Epithelial cell of esophagus (primary cell): ENCODE measurements at places on chromosomes 3 and 15.

DNA sequence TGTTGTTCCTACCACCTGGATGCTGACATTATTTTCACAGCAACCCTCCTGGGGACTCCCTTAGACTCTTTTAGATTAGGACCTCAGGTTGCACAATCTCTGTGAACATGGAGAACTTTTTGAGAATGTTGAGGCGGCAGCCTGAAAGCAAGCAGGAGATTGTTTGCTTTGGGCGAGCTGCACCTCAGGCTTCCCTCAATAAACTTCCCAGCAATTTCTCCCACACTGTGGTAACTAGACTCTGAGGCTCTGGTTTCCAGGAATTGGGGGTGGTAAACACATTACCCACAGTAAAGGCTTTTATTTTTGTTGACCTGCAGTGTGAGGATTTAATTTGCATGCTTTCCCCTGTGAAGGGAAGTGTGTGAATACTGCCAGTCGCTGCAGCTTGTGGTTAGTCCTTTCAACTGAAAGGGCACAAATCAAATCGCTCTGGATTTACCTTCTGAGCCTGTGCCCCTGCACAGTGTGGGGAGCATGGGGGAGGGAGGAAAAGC is 35.2 kb upstream of the SIAH2 start:
- DNase-seq: no peak

DNA sequence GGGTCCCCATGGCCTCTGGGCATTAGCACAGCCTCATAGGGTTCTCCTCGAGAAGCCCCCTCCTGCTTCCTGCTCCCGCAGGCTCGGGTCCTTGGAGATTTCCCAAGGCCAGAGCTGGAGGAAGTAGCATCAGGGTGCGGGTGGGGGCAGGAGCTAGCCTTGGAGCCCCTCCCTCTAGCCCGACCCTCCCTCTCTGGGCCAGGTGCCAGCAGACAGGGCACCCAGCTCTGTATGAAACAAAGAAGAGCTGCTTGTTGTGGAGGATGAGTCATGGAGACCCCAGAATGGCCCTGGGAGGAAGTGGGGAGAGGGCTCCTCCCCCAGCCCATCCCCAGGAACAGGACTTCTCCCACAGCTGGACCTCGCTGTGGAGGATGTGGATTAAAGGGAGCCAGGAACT is 29.2 kb downstream of the EPHB3 start:
- no peak for DNase-seq

DNA sequence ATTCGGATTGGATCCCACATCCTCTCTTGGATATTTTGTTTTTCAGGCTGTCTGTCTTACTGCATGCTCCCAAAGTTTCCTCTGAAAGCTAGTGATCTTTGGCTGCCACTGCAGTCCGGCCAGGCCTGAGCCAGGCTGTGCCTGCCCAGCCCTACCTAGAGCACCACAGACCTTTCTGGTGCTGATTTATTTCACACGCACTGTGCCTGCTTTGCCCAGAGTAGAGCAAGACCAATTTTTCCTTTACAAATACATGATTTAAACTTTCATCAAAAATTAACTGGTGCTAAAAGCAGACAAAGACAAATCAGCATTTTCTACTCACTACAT is 28.0 kb upstream of the NDUFB4 start:
- DNase-seq: no peak

- no peak for DNase-seq
These were observed 8.8 kb upstream of the LRCH3 start for GRCh38 chr3:197782230-197782629.

GRCh38 chr15:78361771-78362506 is 21.8 kb downstream of the CRABP1 start:
- DNase-seq: no peak

DNA sequence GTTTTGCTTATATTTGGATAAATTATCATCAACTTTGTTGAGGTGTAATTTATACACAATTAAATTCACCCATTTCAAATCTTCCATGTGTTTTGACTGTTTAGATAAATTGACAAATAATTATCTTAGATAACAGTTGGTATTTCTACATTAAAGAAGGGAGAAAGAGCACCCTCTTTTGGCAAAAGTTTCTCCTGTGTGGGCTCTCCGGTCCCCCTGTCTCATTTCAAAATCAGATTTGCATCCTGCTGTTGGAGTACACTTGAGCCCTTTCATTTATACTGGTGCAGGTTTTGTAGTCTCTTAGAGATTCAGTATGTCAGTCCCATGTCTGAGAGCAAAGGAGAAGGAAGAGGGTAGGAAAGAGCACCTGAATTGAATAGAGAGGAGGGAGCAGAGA is 49.4 kb downstream of the NKIRAS1 start:
- no peak for DNase-seq

DNA sequence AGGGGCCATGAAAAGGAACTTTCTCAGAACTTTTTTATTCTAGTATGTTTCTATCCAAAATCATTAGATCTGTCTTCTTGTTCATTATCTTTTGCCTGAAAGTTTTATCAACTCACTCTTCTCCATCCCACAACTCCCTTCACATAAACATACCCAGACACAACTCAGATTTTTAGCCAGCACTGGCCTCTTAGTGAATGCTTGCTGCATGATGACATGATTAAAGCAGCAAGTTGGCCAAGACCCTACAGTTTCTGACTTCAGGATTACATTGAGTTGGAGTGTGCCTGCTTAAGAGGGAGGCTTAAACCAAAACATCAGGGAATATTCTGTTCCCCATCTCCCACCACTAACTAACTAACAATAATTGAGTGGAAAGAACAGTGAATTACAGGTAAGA is 38.1 kb downstream of the PLSCR2 start:
- DNase-seq: no peak

DNA sequence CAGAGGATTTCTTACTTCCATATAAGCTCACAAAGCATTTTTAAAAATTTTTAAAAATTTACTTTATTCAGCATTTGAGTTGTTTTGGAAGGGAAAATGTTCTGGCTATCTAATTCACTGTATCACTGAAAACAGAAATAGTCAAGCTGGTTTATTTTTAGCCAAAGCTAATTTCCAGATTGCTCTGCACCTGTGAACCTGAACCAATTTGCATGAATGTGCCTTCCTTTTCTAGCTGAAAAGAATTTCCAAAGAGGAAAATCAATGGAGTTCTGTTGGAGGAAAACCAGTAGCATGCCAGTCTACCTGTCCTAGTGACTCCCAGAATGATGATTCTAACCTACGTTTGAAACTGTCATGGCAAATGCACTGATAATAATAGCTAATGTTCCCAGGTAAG is 134.2 kb upstream of the LIPC start:
- no peak for DNase-seq

GRCh38 chr3:13896473-13897154 is 16.7 kb upstream of the WNT7A start:
- peak; percentile 88 for DNase-seq

- DNase-seq: no peak
These were observed 4.0 kb downstream of the SCAANT1 start for GRCh38 chr3:63908081-63908736.

GRCh38 chr3:39519103-39519502 is 51.6 kb downstream of the MOBP start:
- DNase-seq: no peak

- DNase-seq: no peak
These were observed 17.1 kb upstream of the CSRNP1 start for GRCh38 chr3:39170461-39170860.

- peak; percentile 67 for DNase-seq
These were observed 50.0 kb upstream of the GSK3B start for GRCh38 chr3:120144267-120144666.

- peak; percentile 20 for DNase-seq
These were observed 615 bp downstream of the HES1 start for GRCh38 chr3:194136519-194137007.

DNA sequence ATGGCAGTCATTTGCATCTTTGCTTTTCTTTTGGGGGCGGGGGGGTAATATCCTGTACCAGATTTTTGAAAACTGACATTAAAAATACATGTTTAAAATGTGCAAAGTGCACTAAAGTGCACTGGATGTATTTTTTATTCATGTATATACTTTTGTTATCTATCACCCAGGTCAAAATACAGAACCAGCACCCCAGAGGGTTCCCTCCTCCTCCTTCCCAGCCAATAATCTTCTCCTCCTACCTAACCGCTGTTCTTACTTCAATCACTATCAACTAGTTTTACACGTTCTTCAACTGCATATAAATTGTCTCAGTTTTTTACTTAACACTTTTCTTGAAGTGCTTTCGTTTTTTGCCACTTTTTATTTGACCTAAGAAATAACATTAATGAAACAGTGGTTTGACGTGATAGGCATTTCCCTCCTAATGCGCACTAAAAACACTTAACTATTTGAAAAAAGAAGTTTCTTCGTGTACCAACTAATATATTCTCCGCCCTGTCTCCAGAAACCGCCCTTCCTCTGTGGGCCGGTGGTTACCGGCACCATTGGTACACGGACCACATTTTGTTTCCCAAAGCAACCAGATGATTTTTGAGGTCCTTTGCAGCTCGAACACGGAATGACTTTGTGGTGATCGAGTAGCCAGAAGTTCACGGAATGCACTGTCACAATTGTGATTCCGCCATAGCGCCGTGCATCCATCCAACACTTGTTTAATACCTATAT is 836 bp upstream of the AKAP13 start:
- DNase-seq: no peak

DNA sequence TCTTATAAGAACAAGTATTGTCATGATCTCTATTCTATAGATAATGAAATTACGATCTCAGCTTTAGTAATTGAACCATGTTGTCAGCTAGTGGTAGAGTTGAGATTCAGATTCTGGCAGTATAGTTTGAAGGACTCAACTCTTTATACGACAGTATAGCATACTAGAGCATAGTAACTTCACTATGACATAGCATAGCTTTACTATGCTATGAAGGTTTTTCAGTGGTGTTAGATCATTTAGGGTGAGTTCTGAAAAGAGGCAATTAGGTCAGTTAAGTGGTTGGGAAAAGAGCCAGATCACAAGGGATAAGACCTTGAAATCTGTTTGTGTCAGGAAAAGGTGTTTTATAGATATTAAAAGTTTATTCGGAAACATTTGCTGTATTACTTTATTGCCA is 8.1 kb downstream of the STX19 start:
- no peak for DNase-seq

DNA sequence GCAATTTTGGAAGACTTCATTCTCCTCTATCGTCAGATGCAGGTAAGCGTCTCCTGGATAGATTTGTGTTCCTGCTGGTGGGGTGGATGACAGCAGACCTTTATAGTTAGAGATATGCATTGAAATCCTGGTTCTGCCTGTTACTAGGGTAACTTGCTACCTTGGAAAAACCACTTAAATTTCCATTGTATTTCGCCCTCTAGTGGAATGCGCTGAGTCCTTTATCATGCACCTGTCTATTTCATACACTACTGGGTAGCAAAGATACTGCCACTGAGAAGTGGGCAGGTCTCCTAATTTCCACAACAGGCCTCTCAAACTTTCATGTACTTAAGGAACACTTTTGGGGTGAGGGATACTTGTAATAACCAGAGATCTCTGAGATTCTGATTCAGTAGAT is 209.5 kb upstream of the SUCLG2 start:
- DNase-seq: peak; percentile 18

DNA sequence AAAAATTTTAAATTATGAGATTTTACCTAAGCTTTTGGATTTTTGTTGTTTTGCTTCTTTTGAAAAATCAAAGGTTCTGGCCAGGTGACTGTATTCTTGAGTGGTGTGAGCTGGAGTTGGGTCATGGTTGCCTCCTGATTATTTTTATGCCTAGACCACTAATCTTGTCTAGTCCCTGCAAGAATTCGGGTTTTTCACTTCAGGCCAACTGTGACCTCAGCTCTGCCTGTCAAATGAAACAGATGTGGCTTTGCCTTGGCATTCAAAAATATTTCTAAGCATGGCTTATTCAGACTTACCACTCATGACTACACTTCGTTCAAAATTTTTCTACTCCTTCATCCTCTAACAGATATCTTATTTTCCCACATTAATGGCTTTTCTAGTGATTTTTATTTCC is 25.4 kb upstream of the CDV3 start:
- no peak for DNase-seq

GRCh38 chr3:97464035-97464434 is 300.5 kb upstream of the ARL6 start:
- DNase-seq: no peak

- DNase-seq: no peak
These were observed 2.5 kb downstream of the SNTN start for GRCh38 chr3:63654931-63655330.

GRCh38 chr3:85364296-85364909 is 405.6 kb downstream of the CADM2 start:
- no peak for DNase-seq

GRCh38 chr3:128345196-128345595 is 121.5 kb downstream of the DNAJB8 start:
- no peak for DNase-seq

- peak; percentile 28 for DNase-seq
These were observed 5.7 kb downstream of the STIMATE start for GRCh38 chr3:52891615-52892081.

GRCh38 chr3:70090322-70090913 is 90.9 kb downstream of the SAMMSON start:
- DNase-seq: peak; percentile 24

GRCh38 chr15:31364301-31365031 is 37.8 kb downstream of the KLF13 start:
- DNase-seq: peak; percentile 85

- peak; percentile 30 for DNase-seq
These were observed 93.3 kb upstream of the CCDC54 start for GRCh38 chr3:107283948-107284347.

- DNase-seq: peak; percentile 36
These were observed 825 bp upstream of the RTP3 start for GRCh38 chr3:46496746-46497555.

- DNase-seq: peak; percentile 63
These were observed 121.4 kb downstream of the KLF13 start for GRCh38 chr15:31447931-31448634.

DNA sequence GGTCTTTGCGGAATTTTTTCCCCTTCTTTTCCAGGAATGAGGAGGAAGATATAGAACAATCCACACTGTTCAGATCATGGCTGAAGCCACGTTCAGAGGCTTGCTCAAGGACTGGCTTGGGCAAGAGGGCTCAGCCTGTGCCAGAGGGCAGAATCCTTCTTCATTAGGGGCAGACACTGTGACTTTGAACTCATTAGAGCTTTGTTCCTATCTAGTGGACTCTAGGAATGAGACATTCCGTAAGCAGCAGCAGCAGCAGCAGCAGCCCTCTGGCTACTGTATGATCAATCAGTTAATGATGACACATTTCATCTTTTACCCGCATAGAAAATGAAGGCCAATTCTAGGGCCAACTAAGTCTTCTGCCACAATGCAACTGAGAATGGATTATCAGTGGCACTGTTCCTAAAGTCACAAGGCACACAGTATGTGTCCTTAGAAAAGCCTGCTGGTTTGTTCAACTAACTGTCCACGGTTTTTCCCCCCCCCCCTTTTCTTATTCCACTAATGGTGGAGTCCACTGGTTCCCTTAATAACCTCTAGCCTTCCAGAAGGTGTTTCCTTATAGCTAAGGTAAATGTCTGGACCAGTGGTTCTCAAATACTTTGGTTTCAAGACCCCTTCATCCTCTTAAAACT is 1.7 kb upstream of the RAB8B start:
- no peak for DNase-seq

DNA sequence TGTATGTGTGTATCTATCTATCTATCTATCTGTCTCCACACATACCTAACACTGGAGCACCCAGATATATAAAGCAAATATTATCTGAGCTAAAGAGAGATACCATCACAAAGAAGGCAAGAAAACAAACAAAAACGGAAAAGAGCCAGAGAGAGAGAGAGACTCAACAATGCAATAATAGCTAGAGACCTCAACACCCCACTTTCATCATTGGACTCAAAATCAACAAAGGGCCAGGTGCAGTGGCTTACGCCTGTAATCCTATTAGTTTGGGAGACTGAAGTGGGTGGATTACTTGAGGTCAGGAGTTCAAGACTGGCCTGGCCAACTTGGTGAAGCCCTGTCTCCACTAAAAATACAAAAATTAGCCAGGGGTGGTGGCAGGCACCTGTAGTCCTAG is 23.4 kb downstream of the NCBP2 start:
- no peak for DNase-seq

GRCh38 chr15:62684123-62684808 is 358.3 kb upstream of the TPM1 start:
- DNase-seq: no peak
